ENCODE measurements at places on chromosomes 12 and 14. TPM values are rescaled to one million over a fixed set of nuclear protein-coding genes. Genes with fewer than 3 reads are reported as not detected.
A peak's percentile ranks its signal among the peaks of the same experiment; 100 is the strongest.

Gene CARMIL3
- not detected for total RNA-seq

GRCh38 chr12:127270193-127270592 lies 996.8 kb upstream of the TMEM132C start:
- peak; percentile 91 for DNase-seq

DNA sequence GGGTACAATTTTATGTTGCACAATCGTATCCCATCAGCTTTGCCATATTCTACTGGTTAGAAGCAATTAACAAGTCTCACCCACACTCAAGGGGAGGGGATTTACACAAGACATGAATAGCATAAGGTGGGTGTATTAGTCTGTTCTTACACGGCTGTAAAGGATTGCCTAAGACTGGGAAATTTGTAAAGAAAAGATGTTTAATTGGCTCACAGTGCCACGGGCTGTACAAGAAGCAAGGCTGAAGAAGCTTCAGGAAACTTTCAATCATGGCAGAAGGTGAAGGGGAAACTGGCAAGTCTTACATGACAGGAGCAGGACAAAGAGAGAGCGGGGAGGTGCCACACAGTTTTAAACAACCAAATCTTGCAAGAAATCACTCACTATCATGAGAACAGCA lies 231.8 kb upstream of the AMIGO2 start:
- no peak for DNase-seq

DNA sequence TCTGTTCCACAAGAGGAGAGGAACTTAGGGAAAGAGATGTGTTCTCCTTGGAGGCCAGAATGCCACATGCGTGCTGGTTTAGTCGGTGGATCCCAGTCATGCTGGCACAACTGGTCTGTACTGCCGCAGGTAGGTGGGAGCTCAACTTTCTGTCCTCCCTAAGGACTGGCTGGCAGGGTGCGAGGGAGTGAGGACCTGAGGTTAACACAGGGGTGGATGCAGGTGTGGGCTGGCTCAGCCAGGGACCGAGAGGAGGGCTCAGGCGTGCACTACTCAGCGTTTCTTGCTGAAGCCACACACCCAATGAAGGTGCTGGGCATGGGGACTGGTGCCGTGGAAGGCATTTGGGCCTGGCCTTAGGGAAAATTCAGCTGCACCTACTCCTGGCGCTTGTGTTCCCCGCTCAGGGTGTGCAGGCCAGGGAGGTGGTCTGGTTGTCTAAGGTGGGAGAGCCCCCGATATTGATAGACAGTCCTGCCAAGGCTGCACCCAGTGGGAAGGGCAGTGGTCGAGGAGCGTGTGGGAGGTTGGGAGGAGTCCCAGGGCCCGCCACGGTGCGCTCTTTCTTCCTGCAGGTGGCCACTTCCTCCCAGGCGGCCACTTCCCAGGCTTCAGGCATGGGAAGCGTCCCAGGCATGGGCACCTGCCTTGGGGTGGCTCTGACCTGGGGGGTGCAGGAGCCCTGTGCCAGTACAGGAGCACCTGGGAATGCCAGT lies 138.4 kb downstream of the ADGRD1 start:
- DNase-seq: no peak

- DNase-seq: no peak
Observed at GRCh38 chr12:94602024-94602423, 48.3 kb downstream of the TMCC3 start.

DNA sequence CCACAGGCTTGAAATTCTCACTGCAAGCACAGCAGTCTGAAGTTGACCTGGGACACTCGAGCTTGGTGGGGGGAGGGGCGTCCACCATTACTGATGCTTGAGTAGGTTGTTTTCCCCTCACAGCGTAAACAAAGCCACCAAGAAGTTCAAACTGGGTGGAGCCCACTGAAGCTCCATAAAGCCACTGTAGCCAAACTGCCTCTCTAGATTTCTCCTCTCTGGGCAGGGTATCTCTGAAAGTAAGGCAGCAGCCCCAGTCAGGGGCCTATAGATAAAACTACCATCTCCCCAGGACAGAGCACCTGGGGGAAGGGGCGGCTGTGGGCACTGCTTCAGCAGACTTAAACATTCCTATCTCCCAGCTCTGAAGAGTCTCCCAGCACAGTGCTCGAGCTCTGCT lies 31.7 kb upstream of the ST8SIA1 start:
- no peak for DNase-seq

DNA sequence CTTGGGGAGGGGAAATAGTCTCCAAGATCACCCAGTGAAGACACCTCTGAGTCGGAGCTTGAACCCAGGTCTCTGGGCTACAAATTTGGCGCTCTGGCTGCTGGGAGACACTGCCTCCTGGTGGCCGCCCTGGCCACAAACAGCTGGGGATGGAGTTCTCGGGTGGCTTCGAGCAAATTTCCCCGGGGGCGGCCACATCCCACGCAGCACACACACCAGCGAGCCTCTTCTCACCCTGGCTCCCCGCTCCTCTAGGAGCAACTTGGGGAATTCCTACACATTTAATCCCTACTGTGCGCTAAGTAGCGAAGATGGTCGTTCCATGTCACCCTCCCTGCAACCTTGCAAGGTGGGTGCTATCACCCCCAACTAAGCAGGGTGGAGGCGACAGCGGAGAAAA lies 66.2 kb upstream of the BEGAIN start:
- DNase-seq: no peak

DNA sequence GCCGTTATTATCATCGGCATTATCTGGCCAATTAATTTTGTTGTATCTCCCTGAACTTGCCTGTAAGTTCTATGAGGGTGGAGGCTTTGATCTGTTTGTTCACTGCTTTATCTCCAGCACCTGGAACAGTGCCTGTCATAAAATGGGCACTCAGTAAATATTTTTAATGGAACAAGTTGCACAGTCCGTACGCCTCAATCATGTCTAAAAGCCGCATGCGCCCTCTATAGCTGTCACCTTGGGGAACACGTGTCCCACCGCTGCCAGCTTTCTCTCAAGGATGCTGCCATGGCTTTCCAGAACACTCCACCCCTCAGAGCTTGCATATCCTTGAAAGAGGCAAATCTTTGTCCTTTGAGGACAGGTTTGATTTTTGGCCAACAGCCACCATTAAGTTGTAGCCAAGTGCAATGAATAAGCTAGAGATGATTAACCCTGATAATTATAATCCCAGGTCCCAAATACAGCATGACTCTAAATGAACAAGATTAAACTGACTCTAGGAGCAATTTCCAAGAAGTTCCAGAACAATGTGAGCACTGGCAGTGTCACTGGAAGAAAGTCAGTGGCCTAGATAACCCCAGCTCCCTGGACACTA lies 55.1 kb downstream of the ERH start:
- DNase-seq: no peak

Measured in HFFc6 (cell line).